ENCODE measurements at places on chromosomes 2 and 18.

- no peak for DNase-seq
Measured at GRCh38 chr18:60599267-60599666, 226.7 kb upstream of the MC4R start.

- no peak for DNase-seq
Measured at GRCh38 chr2:207291625-207292252, 126.0 kb upstream of the KLF7 start.

- DNase-seq: no peak
Measured at GRCh38 chr2:155381436-155381835, 682.9 kb downstream of the KCNJ3 start.

- no peak for DNase-seq
Measured at GRCh38 chr18:6941996-6942395, 175.6 kb downstream of the LAMA1 start.

- DNase-seq: peak; percentile 4
Measured at GRCh38 chr2:81304154-81304830, 999.7 kb upstream of the LRRTM1 start.

DNA sequence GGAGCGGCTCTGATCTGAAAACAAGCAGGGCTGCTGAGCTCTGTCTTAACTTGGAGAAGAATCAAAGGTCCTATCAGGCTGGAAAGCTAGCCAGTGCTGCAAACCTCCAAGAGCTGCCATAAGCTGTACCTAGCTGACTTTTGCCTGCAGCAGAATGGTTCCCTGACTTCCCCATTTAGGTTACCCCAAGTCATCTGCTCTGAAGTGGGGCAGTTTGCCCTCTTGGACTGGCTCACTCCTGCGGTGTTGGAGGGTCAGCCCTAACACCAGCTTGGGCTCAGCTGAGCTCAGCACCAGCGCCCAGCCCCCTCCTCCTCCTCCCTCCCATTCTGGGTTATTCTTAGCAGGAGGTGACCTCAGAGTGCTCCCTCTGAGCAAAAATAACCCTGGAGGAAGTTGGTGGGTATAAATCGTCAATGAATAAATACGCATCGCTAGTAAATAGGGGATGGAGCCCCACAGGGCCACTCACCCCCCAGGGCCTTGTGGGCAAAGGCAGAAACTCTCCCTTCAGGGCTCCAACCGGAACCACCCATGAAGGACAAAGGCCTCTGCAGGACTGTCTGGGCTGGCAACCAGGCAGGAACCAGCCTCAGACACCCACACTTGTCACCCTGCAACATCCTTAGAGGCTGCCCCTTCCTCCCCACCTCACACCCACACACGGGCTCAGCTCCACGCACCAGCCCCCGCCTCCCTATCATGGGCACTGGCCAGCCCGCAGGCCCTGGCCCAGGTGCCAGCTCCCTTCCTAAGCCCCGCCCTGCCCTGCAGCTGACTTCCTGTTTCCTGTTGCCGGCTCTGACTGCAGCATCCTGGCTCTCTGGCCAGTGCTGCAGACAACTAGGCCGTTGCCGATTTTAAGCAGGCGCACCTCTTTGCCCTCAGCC, 46.9 kb downstream of the DNMT3A start:
- peak; percentile 93 for DNase-seq

DNA sequence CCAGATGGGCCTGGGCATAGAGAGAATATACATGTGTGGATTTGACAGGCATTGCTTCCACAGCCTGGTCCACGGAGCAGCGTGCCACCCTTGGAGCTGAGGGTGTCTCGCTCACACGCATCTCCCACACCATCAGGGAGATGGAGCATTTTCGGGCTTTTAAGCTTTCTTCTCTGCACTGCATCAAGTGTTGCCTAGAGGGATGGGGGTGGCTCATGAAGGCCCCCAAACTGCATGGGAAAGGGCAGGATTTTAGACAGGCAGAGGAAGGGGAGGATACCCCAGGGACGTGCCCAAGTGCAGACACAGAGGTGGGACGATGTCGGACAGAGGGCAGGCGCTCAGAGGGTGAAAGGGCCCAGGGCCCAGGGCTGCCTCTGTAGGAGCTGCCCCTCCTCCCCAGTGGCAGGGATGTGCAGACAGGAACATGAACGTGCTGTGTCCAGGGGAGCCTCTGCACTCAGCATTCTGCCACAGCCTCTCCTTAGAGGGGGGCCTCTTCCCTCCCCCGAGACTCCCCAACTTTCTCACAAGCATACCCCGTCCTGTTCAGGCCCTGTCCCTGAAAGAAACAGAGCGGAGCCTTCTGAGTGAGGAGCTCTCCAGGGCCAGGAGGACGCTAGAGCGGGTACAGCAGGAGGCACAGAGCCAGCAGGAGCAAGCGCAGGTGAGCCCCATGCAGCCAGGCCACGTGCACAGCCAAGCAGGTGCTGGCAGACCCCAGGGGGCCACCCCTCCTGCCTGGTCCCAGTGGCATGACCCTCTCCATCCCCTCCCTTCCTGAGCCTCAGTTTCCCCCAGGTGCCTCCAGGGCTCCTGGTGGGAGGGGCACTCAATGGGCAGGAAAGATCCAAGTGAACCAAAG, 42.9 kb upstream of the SNED1 start:
- no peak for DNase-seq

DNA sequence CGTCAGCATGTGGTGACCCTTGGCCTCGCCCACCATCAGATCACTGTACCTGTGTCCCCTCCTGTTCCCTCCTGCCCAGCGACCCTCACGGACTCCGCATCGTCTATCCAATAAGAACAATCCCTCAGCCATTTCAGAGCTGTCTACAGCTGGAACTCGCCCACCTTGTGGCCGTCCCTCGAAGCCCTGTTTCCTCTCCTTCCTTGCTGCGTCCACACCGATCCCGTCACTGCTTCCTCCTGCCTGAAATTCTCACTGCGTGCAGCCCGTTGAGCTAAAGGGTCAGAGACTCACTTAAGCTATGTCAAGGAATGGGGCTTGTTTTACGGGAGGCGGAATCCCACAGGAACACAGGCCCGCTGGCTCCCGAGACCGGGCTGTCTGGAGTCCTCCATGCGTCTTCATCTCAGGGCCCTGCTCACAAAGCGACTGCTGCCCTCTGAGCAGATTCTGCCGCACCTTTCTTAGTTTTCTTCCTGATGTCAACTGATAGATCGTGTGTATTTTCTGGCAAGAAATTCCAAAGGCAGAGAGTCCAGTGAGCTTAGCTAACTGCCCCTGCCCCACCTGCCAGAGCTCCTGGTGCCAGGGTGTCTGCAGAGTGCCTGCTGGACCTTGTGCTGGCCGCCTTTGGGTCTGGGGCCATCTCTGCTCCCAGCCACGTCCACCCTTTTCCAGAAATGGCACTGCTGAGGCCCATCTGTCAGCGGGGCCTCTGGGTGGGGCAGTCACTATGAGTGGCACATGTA, 35.3 kb downstream of the KLHL29 start:
- no peak for DNase-seq

- DNase-seq: peak; percentile 84
Measured at GRCh38 chr2:11738589-11739436, 7.6 kb upstream of the LPIN1 start.

DNA sequence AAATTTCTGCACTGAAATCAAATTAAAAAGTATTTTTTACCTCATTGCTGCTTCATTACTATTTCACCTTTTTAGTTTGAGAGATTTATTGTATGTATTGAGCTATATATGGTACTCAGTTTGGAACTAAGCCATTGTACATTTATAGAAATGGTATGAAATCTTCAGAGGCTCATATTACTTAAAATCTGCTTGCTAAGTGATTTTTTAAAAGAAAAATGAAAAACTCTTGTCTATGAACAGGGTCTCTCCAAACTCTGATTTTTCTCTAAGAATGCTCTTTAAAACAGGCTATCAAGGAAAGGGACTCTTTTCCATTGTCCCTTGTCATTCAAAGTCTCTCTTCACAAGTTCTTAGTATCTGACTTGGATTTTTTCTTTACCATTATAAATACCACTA, 31.8 kb downstream of the C1D start:
- no peak for DNase-seq

DNA sequence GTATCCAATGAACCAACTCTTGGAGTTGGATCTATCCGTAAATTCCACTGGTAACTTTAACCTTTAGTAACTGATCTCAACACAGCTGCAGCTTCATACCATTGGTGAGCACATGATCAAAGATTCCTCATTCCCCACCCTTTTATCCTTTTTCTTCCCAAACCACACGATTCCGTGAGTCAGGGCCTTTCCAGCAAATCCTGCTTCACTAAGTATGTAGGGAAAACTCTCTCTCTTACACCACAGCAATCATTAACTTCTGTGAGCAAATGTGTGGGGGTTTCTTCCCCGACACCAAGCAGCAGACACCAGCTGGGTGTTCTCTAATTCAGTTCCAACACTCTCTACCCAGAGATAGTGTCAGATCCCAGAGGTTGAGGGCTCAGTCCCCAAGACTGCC, 23.5 kb downstream of the ELP2 start:
- no peak for DNase-seq

DNA sequence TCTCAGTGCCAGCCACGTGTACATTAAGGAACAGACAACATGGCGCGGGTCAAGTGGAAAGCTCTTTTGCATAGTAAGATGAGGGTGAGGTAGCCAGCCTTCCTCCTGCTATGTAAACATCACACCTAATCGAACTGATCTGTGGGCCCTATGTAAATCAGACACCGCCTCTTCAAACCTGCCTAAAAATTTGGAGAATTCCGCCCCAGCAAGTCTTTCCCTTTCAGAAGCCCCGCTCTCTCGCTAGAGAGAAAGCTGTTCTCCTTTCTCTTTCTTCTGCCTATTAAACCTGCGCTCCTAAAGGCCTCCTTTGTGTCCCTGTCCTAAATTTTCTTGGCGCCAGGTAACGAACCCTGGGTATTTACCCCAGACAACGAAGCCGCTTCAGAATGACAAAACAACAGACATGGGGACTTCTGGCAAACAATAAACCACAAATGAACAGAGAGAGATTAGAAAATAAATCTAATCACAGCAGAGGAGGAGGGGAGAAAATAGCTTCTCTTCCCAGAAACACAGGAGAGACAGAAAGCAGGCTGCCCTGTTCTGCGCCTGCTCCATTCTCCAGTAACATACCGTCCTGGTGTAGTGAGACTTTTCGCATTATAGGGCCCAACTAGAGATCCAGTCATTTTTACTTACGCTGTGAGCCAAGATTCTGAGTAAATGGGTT, 31.9 kb upstream of the CYP1B1 start:
- no peak for DNase-seq

- DNase-seq: peak; percentile 86
Measured at GRCh38 chr2:224922142-224922727, 120.0 kb downstream of the DOCK10 start.

- no peak for DNase-seq
Measured at GRCh38 chr2:235366807-235367206, 127.0 kb upstream of the AGAP1 start.

DNA sequence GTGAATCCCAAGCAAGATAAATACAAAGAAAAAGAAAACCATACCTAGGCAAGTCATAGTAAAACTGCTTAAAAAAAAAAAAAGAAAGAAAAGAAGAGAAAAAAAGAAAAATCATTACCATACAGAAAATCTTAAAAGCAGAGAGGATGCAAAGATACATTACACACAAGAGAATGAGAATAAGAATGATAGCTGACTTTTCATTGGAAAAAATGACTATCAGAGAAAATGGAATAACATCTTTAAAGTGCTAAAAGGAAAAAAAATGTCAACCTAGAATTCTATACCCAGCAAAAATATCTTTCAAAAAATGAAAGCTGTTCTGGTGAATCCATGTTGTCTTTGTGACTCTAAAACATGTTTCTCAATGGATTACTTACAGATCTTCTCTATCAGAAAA, 66.2 kb downstream of the REEP1 start:
- DNase-seq: no peak

DNA sequence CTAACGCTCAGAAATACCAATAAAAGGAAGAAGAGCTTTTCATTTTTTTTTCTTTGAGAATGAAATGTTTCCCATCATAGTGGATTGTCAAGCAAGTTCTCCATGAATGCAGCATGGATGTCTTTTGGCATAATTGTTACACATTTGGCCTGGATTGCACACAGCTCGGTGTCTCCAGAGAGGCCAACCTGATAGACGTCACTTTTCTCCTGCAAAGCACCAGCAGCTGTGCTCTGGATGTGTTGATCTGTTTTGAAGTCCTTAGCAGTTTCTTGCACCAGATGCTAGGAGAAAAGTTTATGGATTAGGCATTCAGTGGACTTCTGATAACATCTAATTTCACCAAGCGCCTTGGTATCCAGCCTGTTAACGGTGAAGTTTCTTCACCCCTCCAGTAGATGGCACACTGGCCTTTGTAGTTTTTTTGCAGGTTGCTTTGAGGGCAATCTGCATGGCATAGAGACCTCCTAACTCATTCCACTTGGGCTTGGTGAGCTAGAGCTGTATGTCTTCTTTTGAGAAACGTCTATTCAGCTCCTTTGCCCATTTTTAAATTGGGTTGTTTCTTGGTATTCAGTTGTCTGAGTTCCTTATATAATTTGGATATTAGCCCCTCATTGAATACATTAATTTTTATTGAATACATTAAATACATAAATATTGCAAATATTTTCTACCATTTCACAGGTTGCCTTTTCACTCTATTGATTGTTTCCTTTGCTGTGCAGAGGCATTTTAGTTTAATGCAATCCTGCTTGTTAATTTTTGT, 59.7 kb downstream of the PTH2R start:
- peak; percentile 70 for DNase-seq

DNA sequence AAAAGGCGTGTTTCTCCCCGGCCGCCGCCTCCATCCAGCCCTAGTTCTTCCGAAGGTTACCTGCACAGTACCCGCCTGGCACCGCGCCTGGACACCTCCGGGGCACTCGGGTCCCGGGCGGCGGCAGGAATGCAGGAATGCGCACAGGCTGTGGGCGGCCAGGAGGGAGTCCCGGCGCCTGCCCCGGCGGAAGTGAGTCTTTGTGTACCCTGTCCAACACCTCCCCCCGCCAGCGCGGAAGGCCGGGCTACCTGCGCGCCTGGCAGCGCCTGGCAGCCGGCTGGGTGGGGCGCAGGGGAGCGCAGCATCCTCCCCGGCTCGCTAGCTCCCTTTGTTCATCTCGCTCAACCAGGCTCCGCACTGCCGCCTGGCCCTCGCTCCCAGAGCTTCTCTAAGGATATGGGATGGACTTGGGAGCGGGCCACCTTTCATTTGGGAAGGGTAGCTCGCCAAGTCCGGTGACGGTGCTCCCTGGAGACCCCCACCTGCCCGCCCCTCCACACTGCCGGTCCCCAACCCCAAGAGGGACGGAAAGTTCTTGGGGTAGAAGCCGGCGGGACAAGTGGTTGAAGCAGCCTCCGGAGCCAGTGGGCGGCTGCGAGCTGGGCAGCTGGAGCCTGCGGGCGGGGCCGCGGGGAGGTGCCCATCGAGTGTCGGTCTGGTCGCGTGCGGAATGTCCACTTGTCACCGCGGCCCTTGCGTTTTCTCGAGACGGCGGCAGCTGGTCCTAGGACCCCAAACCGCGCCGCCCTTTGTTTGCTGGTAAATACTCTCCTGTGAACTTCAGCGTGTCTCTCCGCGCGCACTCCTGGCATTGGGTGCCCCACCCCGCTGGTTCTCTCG, 1.2 kb upstream of the ST6GAL2 start:
- no peak for DNase-seq

- no peak for DNase-seq
Measured at GRCh38 chr18:35917043-35917442, 55.4 kb upstream of the RMP24 start.

DNA sequence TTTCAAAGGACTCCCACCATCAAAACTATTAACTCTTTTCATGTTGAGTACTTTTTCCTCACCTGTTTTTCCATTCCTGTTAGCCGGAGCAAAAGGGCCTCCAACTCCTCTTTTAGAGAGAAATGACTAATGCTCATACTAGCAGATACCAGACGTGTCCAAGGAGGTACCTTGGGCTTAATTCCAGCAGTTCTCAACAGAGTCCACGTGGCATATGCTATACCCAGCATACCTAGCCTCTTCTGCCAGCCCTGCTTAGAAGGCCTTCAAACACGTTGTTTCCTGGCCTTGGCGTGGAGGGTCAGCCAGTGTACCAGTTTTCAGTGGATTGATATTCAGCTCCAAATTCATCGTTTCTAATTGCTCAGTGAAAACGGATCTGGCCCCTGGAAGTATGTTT, 123.9 kb downstream of the MGAT5 start:
- DNase-seq: no peak
